ENCODE measurements at places on chromosomes 2 and 18. TPM values are rescaled to one million over a fixed set of nuclear protein-coding genes. Genes with fewer than 3 reads are reported as not detected.

- peaks cover 7% of the 10 kb centered on the region for H3K4me1 ChIP-seq
- peaks cover 3% of the 10 kb centered on the region for H3K27me3 ChIP-seq
- H3K36me3 ChIP-seq, result peaks cover 10% of the 10 kb centered on the region
- no peak overlapping the region for H3K27ac ChIP-seq
- no peak for DNase-seq
- no peak overlapping the region for H3K4me3 ChIP-seq
These were observed 445.4 kb downstream of the NBAS start for GRCh38 chr2:15115776-15116175.

GRCh38 chr18:4842751-4843150, 354.3 kb downstream of the AKAIN1 start:
- DNase-seq, result no peak
- H3K27ac ChIP-seq, result no peak overlapping the region

- no peak for DNase-seq
- no peak overlapping the region for H3K27ac ChIP-seq
- H3K4me3 ChIP-seq, result no peak overlapping the region
- H3K4me1 ChIP-seq, result peaks cover 38% of the 10 kb centered on the region
- H3K27me3 ChIP-seq, result peaks cover 12% of the 10 kb centered on the region
- no peaks in the 10 kb centered on the region for H3K36me3 ChIP-seq
These were observed 55.6 kb downstream of the FAM168B start for GRCh38 chr2:131037398-131038257.

DNA sequence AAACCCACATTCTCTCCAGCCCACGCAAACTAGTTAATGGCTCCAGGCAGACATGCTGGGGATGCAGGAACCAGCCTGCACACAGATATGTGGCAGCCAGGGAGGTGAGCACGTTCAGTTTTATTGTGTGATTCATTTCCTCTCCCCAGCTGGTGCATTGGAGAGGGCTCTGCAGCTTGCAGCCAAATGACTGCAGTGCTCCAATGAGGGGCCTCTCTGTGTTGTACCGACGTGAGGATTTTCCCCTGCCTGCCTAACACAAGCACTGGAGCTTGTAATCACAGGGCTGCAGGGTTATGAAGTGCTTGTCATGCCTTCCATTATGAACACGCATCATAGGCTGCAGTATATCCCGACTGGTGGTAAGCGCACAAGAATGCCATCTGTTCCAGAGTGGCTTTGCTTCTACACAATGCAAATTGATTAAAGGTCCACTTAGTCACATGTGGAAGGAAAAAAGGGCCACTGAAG, 92.3 kb upstream of the THUMPD2 start:
- H3K4me1 ChIP-seq, result no peaks in the 10 kb centered on the region
- no peaks in the 10 kb centered on the region for H3K36me3 ChIP-seq
- no peak overlapping the region for H3K4me3 ChIP-seq
- H3K27ac ChIP-seq, result no peak overlapping the region

GRCh38 chr2:170213651-170214050, 35.7 kb downstream of the MYO3B start:
- DNase-seq, result no peak
- H3K27ac ChIP-seq, result no peak overlapping the region
- H3K27me3 ChIP-seq, result peaks cover 4% of the 10 kb centered on the region
- peaks cover 4% of the 10 kb centered on the region for H3K4me1 ChIP-seq

GRCh38 chr18:3660739-3661515, 211.0 kb downstream of the TGIF1 start:
- DNase-seq, result no peak
- H3K27me3 ChIP-seq, result no peaks in the 10 kb centered on the region
- no peak overlapping the region for H3K27ac ChIP-seq

- no peak overlapping the region for H3K4me3 ChIP-seq
- no peak overlapping the region for H3K27ac ChIP-seq
- H3K36me3 ChIP-seq, result no peaks in the 10 kb centered on the region
- no peaks in the 10 kb centered on the region for H3K4me1 ChIP-seq
- no peaks in the 10 kb centered on the region for H3K27me3 ChIP-seq
These were observed 565.1 kb downstream of the ZEB2 start for GRCh38 chr2:143954844-143955243.

DNA sequence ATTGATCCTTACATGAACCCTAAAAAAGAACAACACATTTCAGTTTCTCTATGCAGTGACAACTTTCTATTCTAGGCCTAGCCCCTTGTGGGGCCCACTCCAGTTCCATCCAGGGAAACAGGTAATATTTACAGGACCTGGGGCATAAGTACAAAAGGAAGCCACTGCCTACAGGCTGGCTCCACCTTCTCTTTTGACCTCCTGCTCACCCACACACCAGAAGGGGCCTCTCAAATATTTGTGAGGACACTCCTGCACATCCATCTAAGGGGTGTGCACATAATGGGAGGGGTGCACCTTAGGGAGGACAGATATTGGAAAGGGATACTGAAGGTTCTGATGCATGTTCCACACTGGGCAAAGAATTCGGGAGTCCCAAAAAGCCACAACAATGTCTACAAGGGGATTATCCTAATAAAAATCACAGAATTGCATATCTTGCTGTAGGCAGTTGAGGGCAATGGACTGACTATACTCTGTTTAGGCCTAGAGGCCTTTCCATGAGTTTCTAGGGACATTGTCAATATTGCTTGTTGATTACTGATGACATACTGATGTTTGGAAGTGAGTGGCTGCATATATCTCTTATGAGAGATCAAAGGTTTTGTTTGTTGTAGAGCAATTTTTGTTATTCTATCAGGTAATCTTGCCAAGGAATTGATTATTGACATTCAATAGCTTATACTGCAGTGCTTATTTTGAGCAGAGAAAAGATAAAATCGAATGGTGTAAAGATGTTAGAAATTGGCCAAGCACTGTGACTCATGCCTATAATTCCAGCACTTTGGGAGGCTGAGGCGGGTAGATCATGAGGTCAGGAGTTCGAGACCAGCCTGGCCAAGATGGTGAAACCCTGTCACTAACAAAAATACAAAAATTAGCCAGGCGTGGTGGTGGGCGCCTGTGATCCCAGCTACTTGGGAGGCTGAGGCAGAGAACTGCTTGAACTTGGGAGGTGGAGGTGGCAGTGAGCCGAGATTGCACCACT, 23.8 kb upstream of the HNRNPA3 start:
- H3K4me1 ChIP-seq, result peaks cover 2% of the 10 kb centered on the region
- no peak overlapping the region for H3K4me3 ChIP-seq
- no peak overlapping the region for H3K27ac ChIP-seq
- H3K36me3 ChIP-seq, result no peaks in the 10 kb centered on the region

DNA sequence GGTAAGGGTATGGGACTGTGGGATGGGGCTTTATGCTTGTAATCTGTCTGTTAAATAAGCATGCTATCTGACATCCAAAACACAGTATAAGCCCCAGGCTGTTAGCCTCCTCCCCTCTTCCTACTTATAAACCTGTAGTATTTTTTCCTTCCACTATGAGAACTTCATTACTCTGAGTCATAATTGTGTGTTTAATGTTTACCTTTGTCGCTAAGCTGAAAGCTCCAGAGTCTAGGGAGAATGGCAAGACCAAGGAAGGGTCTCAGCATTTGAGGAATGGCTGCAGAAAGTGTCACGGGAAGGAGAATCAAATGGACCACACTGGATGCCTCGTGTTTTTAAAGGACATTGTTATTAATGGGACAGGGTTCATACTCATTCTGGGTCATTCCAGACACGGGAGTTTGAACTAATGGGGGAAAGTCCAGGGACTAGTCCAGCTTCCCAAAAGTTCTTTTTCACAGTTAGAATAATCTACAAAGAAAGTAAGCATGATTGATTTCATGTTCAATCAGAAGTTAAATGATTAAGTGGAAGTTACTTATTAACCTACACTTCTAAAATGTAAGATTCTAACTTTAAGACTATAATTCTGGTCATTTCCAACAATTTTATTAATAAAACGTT, 292.2 kb downstream of the AFF3 start:
- H3K36me3 ChIP-seq, result no peaks in the 10 kb centered on the region
- H3K4me3 ChIP-seq, result no peak overlapping the region
- no peak overlapping the region for H3K27ac ChIP-seq

GRCh38 chr2:151230627-151231140, 31.0 kb downstream of the RBM43 start:
- no peak overlapping the region for H3K27ac ChIP-seq
- DNase-seq, result no peak
- no peaks in the 10 kb centered on the region for H3K36me3 ChIP-seq

DNA sequence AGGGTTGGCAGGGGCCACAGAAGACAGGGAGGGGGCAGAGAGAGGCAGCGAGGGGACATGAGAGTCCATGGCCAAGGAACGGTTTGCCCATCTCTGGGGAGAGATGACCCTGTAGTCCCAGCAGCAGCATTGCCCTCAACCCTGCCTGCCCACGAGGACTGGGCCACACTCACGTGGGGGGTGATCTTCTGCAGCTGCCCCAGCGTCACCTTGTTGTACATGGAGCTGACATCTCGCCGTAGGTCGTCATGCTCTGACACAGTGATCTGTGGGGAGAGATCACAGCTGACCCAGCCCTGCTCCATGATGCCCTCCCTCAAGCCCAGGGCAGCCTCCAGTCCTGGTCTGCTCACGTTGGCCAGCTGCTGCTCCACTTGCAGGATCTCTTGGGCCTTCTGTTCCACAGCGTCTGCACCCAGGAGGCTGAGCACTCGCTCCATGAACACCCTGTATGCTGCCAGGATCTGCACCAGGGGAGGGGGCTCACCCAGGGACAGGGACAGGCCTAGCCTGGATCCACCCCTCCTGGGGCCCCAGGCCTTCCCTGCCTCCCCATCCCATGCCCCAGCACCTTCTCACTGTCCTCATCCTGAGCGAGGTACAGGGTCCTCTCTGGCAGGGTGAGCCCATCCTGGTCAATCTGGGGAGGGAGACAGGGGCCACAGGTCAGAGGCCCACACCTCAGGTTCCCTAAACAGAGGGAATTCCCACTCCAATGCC, 2.8 kb downstream of the ECEL1 start:
- peaks cover 3% of the 10 kb centered on the region for H3K4me1 ChIP-seq
- DNase-seq, result no peak
- H3K27me3 ChIP-seq, result peaks cover 44% of the 10 kb centered on the region
- H3K4me3 ChIP-seq, result no peak overlapping the region
- no peak overlapping the region for H3K27ac ChIP-seq

GRCh38 chr2:192155511-192156118, 39.1 kb downstream of the TMEFF2 start:
- no peaks in the 10 kb centered on the region for H3K36me3 ChIP-seq
- DNase-seq, result no peak
- no peak overlapping the region for H3K4me3 ChIP-seq
- H3K27ac ChIP-seq, result no peak overlapping the region
- H3K4me1 ChIP-seq, result no peaks in the 10 kb centered on the region

- no peaks in the 10 kb centered on the region for H3K36me3 ChIP-seq
- no peaks in the 10 kb centered on the region for H3K27me3 ChIP-seq
- DNase-seq, result no peak
- H3K4me1 ChIP-seq, result peaks cover 28% of the 10 kb centered on the region
These were observed 76.0 kb downstream of the CD8B2 start for GRCh38 chr2:106563195-106563594.

DNA sequence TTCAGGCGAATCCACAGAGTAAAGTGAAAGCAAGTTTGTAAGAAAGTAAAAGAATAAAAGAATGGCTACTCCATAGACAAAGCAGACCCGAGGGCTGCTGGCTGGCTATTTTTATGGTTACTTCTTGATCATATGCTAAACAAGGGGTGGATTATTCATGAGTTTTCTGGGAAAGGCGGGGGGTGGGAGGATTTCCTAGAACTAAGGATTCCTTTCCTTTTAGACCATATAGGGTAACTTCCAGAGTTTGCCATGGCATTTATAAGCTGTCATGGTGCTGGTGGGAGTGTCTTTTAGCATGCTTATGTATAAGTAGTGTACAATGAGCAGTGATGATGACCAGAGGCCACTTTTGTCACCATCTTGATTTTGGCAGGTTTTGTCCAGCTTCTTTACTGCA, 59.8 kb downstream of the SLC4A3 start:
- no peak overlapping the region for H3K27ac ChIP-seq
- H3K4me3 ChIP-seq, result no peak overlapping the region
- peaks cover 19% of the 10 kb centered on the region for H3K4me1 ChIP-seq
- peaks cover 2% of the 10 kb centered on the region for H3K36me3 ChIP-seq

DNA sequence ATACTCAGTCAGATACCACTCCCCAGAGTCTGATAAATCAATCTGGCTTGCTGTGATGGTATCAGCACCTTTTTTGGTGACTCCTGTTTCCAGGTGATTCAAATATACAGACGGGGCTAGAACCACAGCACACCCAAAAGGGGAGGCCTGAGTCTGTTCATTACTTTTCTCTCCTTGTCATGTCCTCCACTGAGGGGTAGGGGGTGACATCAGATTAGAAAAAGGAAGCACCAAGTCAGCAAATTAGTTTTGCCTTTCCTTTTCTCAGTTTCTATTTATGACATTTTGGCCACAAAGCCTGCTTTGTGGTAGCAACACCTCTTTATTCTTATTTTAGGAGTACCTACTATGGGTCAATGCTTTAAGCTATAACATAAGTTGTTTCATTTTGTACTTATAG, 127.4 kb downstream of the CCDC102B start:
- no peaks in the 10 kb centered on the region for H3K36me3 ChIP-seq
- peak; percentile 2 for DNase-seq
- no peak overlapping the region for H3K27ac ChIP-seq
- H3K4me1 ChIP-seq, result peaks cover 3% of the 10 kb centered on the region
- H3K4me3 ChIP-seq, result no peak overlapping the region

- H3K27ac ChIP-seq, result no peak overlapping the region
- no peak overlapping the region for H3K4me3 ChIP-seq
- no peak for DNase-seq
These were observed 70.5 kb downstream of the PSMG2 start for GRCh38 chr18:12773369-12773768.

GRCh38 chr2:118970396-118971135, 28.6 kb downstream of the MARCO start:
- H3K27ac ChIP-seq, result no peak overlapping the region
- DNase-seq, result no peak
- H3K4me3 ChIP-seq, result no peak overlapping the region

POTEI gene
- not detected for total RNA-seq

HOXD4 gene
- not detected for total RNA-seq

FER1L5 gene
- not detected for total RNA-seq

AQP4 gene
- not detected for total RNA-seq

TMSB10 gene
- total RNA-seq, result 1,884 TPM

LOXHD1 gene
- total RNA-seq, result 0.14 TPM

RNF152 gene
- total RNA-seq, result 0.10 TPM

OSBPL6 gene
- total RNA-seq, result 3.1 TPM

MYO1B gene
- 35.0 TPM for total RNA-seq

SCYGR7 gene
- total RNA-seq, result not detected

APOB gene
- not detected for total RNA-seq

NR4A2 gene
- 47.7 TPM for total RNA-seq

ECEL1 gene
- total RNA-seq, result 0.14 TPM

C2orf80 gene
- not detected for total RNA-seq

Data from activated naive CD8-positive, alpha-beta T cell treated with anti-CD3 and anti-CD28 coated beads for 36 hours (primary cell).